Spinal cord (tissue), 10 donors: ENCODE measurements at places on chromosomes 11 and 22. TPM values are rescaled to one million over a fixed set of nuclear protein-coding genes. Genes with fewer than 3 reads are reported as not detected.

Gene TMEM126A
- 49.0 TPM for polyA plus RNA-seq

DNA sequence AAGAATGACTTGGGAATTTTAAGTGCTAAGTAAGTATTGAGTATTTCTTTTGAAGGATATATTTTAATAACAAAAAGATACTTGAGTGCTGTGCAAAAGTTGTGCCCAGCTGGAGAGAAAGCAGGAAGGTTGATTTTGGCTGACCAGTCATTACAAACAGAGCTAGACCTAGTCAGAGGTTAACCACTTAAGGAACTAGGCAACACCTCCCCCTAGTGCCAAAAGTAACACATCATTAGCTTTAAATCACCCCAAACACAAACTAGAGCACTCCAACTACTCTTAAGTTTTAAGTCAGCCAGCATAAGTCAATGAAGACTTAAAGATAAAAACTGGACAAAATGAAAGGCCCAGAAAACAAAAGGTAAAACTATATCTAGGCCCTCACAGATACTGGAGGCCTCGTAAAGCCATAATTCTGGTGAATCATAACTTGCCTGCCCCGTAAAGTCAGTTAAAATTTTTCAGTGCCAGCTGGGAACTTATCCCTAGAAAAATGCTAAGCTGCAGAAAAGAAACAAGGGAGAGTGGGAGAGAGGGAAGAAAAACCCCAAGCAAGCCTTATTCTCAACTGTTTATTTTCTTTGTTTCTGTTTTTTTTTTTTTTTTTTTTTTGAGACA, 4.6 kb downstream of the TMEM9B start:
- H3K27me3 ChIP-seq: no peaks in the 10 kb centered on the region
- no peak overlapping the region for H3K4me3 ChIP-seq
- H3K27ac ChIP-seq: peak overlapping the region; percentile 49
- peak; percentile 15 for DNase-seq

DNA sequence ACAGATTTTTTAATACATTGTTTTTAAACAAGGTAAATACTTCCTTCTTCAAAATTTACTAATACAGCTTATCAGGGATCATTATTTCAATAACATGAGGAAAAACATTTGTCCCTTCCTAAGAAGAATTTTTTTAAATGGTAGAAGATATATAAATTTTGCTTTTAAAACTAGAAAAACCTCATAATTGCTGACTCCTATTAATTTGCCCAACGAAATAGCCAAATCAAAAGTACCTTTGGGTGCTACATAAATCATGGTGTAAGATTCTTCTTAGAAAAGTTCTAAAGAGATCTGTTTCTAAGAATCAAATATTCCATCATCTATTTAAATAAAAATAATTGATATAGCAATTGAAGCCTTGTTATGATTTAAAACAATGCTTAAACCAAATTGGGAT, 54.9 kb downstream of the CEP57 start:
- H3K36me3 ChIP-seq: no peaks in the 10 kb centered on the region
- DNase-seq: no peak
- no peaks in the 10 kb centered on the region for H3K27me3 ChIP-seq
- H3K4me1 ChIP-seq: no peaks in the 10 kb centered on the region
- H3K4me3 ChIP-seq: no peak overlapping the region

GRCh38 chr11:68855205-68855981, 13.7 kb upstream of the CPT1A start:
- no peaks in the 10 kb centered on the region for H3K36me3 ChIP-seq
- DNase-seq: no peak
- H3K27me3 ChIP-seq: peaks cover 34% of the 10 kb centered on the region
- peak overlapping the region; percentile 48 for H3K4me3 ChIP-seq
- H3K4me1 ChIP-seq: peaks cover 21% of the 10 kb centered on the region
- peak overlapping the region; percentile 52 for H3K27ac ChIP-seq

Gene NXPE2
- polyA plus RNA-seq: 0.47 TPM
